ENCODE measurements at places on chromosomes 2 and 18. TPM values are rescaled to one million over a fixed set of nuclear protein-coding genes. Genes with fewer than 3 reads are reported as not detected.

- no peaks in the 10 kb centered on the region for H3K36me3 ChIP-seq
- no peak overlapping the region for H3K27ac ChIP-seq
- DNase-seq, result no peak
- no peaks in the 10 kb centered on the region for H3K27me3 ChIP-seq
Observed at GRCh38 chr2:237449193-237449881, 35.4 kb upstream of the COL6A3 start.

DNA sequence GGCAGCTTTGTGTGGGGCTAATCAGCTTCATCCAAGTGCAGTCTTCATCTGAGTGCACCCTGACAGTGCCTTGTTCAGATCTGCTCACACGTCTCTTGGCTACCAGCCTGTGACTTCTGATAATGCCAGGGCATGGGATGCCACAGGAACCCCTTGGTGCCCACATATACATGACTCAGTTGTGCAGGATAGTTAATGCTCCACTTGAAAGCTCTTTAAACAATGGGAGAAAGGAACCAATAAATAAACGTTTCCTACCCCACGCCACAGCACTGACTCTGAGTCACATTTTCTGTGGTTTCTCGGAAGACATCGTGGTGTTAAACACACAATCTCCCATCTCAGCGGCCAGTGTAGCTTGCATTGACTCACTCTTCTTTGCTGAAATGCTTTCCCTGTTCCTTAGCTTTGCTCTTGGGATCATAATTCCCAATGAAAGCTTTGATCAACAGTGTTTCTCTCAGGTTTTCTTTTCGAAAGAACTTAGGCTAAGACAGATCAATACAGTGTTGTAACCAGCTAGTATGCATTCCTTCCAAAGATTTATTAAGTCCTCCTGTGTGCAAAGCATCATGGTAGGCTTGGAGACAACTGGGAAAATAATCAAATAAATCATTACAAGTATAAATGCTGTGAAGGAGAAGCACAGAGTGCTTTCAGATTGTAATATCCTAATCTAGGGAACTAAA lies 142.0 kb downstream of the COPS8 start:
- no peaks in the 10 kb centered on the region for H3K4me1 ChIP-seq
- no peaks in the 10 kb centered on the region for H3K36me3 ChIP-seq
- no peak overlapping the region for H3K4me3 ChIP-seq
- no peaks in the 10 kb centered on the region for H3K27me3 ChIP-seq
- no peak for DNase-seq

DNA sequence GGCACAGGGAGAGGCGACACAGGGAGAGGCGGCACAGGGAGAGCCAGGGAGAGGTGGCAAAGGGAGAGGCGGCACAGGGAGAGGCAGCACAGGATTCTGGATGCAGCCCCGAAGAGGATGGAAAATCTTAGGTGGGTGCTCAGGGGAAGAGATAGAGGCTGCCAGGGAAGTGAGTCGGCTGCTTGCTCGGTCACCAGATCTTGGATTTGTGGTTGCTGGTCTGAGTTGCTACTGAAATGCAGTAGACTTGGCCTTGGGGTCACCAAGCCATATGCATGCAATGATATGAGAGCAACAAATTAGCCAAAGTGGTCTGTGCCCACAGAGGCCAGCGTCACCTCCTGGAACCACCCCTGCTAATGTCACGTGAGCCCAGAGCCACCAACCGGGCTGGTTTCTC lies 117.2 kb upstream of the SALL3 start:
- H3K36me3 ChIP-seq, result no peaks in the 10 kb centered on the region
- no peak overlapping the region for H3K27ac ChIP-seq
- H3K4me1 ChIP-seq, result no peaks in the 10 kb centered on the region
- no peaks in the 10 kb centered on the region for H3K27me3 ChIP-seq

DNA sequence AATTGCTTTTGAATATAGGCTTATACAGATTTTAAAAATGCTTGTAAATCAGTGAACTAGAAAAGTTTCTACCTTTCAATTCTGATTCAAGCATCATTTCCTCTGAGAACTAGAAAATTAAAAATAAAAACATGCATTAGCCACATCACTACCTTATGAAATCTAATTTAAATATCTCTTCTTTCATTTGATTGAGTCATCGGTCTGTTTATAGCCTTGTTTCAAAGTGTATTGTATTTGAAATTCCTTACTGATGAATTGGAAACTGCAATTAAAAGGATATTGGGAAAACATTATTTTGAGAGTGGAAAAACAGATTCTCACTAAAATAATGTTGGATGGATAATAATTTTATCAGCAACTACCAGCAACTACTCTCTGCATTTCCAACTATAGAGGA lies 717.7 kb upstream of the FAM98A start:
- no peaks in the 10 kb centered on the region for H3K36me3 ChIP-seq
- no peaks in the 10 kb centered on the region for H3K27me3 ChIP-seq
- no peak for DNase-seq
- no peaks in the 10 kb centered on the region for H3K4me1 ChIP-seq
- no peak overlapping the region for H3K27ac ChIP-seq

Gene RUFY4
- total RNA-seq, result not detected

GRCh38 chr2:79368116-79368630 lies 144.7 kb upstream of the CTNNA2 start:
- no peaks in the 10 kb centered on the region for H3K36me3 ChIP-seq
- H3K27ac ChIP-seq, result no peak overlapping the region
- H3K4me3 ChIP-seq, result no peak overlapping the region
- no peak for DNase-seq
- H3K27me3 ChIP-seq, result no peaks in the 10 kb centered on the region

Gene KIF1A
- 281 TPM for total RNA-seq

GRCh38 chr2:33126958-33127357 lies 180.2 kb downstream of the LTBP1 start:
- H3K4me3 ChIP-seq, result no peak overlapping the region
- no peak overlapping the region for H3K27ac ChIP-seq
- no peak for DNase-seq
- H3K27me3 ChIP-seq, result no peaks in the 10 kb centered on the region
- no peaks in the 10 kb centered on the region for H3K36me3 ChIP-seq

GRCh38 chr2:230128623-230129342 lies 60.1 kb upstream of the SLC16A14 start:
- H3K27me3 ChIP-seq, result no peaks in the 10 kb centered on the region
- no peaks in the 10 kb centered on the region for H3K36me3 ChIP-seq
- H3K4me3 ChIP-seq, result no peak overlapping the region
- no peaks in the 10 kb centered on the region for H3K4me1 ChIP-seq

DNA sequence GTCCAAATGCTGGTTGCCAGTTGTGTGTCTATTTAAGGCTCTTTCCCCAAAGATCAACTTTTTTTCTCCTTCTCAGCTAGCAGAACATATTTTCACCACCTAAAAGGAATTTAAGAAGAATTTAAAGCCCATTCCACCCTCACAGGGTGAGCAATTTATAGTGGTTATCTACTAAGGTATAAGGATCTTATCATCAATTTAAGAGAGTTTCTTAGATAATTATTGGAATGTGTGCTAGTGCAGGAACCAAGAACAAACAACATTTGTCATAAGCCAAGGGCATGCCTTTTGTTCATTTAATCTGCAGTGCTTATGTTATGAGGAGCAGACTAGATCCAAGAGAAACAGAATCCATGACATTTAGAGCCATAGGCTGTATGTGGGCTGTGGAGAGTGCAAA lies 37.2 kb downstream of the NLRC4 start:
- no peak overlapping the region for H3K27ac ChIP-seq
- peaks cover 9% of the 10 kb centered on the region for H3K36me3 ChIP-seq
- no peak overlapping the region for H3K4me3 ChIP-seq
- no peaks in the 10 kb centered on the region for H3K4me1 ChIP-seq
- no peak for DNase-seq

Gene MRO
- total RNA-seq, result 0.67 TPM

- no peaks in the 10 kb centered on the region for H3K27me3 ChIP-seq
- H3K4me3 ChIP-seq, result no peak overlapping the region
- H3K27ac ChIP-seq, result no peak overlapping the region
- no peaks in the 10 kb centered on the region for H3K36me3 ChIP-seq
Observed at GRCh38 chr18:73952296-73952946, 195.2 kb downstream of the FBXO15 start.

Gene SPR
- total RNA-seq, result 10.7 TPM

- no peak overlapping the region for H3K27ac ChIP-seq
- H3K27me3 ChIP-seq, result no peaks in the 10 kb centered on the region
- H3K4me1 ChIP-seq, result no peaks in the 10 kb centered on the region
- DNase-seq, result no peak
- no peaks in the 10 kb centered on the region for H3K36me3 ChIP-seq
Observed at GRCh38 chr18:30302181-30302580, 740.4 kb downstream of the DSC3 start.

Gene ANKRD30B
- not detected for total RNA-seq

- DNase-seq, result no peak
- H3K4me3 ChIP-seq, result no peak overlapping the region
- peaks cover 43% of the 10 kb centered on the region for H3K36me3 ChIP-seq
- no peaks in the 10 kb centered on the region for H3K27me3 ChIP-seq
Observed at GRCh38 chr18:62979900-62980299, 264.6 kb downstream of the PHLPP1 start.

Data from H1 (cell line).